ENCODE measurements at places on chromosomes 5 and 9.

DNA sequence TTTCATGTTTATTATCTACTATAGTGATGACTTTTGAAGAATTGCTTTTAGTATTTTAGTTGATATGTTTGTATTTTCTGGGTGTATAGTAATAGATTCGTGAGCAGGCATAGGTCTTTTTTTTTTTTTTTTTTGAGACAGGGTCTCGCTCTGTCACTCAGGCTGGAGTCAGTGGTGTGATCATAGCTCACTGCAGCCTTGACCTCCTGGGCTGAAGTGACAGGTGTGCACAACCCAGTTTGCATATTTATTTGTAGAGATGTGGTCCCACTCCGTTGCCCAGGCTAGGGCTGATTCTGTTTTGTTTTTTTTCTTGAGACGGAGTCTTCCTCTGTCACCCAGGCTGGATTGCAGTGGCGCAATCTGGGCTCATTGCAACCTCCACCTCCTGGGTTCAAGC lies 11.9 kb downstream of the ERBIN start:
- no peak for DNase-seq

DNA sequence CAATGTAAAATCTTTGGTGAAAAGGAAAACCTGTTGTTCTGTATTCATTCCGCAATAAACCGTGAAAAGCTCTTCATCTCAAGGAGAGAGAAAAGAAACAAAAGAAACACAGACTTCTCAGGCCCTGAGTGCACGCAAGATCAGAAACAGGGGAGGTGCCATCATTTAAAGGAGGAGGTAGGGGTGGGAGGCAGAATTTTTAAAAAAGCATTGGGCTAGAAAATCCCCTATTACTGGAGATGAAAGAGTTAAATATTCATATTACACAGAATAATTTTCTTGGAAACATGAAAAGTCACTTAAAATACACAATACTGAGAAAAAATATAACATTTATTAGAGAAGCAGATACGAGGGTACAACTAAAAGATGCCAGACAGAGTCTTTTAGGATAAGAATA lies 56.3 kb downstream of the USP20 start:
- no peak for DNase-seq

DNA sequence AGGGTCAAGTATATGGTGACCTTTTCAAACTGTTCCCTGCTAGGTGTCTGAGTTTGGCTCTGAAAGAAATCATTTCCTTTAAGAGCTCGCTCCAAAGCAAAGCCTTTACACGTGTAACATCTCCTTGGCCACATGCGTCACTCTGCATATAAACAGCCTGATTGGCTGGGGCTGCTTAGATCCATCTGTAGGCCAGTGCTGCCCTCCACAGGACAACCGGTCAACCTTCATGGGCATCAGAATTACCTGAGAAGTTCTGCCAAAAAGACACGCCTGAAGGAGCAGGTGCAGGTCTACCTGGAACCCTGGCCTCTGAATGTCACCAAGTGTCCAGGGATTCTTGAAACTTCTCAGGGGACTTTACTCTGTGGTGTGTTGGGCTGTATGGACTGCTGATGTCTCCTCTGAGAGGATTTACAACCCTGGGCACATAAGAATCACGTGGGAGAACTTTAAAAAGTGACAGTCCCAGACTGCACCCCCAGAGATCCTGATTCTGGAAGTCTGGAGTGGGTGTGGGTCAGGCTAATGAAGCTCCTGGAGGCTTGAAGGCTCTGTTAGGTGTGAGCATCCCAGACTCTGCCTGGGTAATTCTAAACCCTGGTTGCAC lies 497.6 kb downstream of the GADD45G start:
- peak; percentile 64 for DNase-seq

- DNase-seq = no peak
Measured at GRCh38 chr5:74319076-74319475, 321.5 kb downstream of the ENC1 start.

All from activated CD4-positive, alpha-beta T cell treated with anti-CD3 and anti-CD28 coated beads for 24 hours (primary cell).